ENCODE measurements at places on chromosomes 3 and 15.

GRCh38 chr15:31500766-31501449 is 174.3 kb downstream of the KLF13 start:
- no peak for DNase-seq

- no peak for DNase-seq
Observed at GRCh38 chr15:55394694-55395093, 13.5 kb downstream of the CCPG1 start.

GRCh38 chr3:19595884-19596283 is 338.1 kb downstream of the EFHB start:
- DNase-seq: no peak

- DNase-seq: no peak
Observed at GRCh38 chr15:96029172-96029571, 301.3 kb upstream of the NR2F2 start.

DNA sequence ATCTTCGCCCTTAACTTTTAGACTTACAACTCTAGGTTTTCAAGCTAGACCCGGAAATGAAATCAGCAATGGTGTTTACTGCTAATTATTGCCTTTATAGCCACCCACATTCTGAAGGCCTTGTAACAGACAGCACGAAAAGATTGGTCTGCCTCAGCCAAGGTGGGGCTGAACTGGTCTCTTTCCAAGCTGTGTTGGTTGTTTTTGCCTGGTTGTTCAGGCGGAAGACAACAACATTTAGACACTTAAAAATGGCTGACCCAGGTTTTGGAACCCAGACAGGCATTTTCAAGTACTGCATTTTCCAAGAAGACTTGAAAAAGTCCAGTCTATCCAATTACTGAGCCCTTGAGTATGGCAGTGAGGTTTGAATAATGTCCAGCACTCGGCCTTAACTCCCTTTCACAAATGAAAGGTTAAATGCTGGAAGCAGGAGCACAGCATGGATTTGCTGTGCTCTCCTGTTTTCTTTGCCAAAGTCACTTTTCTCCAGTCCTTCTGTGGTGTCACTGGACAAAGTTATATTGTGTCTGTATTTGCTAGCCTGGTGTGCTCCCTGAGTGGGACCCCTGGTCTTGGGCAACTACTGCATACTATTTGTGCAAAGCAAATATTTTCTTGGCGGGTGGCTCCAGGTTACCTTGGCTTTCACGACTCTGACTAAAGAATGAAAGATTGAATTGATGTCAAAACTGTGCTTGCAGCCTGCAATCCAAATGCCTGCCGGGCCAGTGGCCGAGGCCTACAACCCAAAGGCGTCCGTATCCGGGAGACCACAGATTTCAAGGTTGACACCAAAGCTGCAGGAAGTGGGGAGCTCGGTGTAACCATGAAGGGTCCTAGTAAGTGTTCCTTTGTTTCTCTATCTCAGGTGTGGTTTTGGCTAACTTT is 93.5 kb downstream of the FLNB start:
- DNase-seq: no peak

DNA sequence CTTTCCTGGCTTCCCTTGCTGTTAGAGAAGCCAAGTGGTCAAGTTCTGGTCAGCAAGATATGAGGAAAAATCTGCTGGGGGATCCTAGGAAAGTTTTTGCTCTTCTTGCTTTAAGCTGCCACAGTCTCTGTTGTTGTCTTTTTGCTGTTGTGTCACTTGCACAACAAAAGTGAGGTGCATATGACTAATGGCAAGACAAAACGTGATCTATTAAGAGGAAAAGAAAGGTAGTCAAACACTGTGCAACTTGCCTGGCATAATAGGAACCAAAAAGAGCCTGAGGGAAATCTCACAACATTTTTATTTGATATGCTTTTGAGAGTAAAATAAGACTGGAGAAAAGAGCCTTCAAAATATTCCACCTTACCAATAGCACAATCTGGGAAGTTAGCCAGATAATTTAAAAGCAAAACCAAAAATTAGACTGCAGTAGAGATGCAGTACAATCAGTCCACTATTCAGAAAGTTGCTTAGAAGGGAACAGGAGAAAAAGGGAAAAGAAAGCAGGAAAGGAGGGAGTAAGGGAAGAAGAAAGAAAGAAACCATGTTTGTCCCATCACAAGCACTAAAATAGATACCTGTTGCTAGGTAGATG is 110.0 kb upstream of the SLC4A7 start:
- no peak for DNase-seq

Data from left renal pelvis (tissue), 4 donors.